ENCODE measurements at places on chromosomes 7 and 10.

GRCh38 chr10:7389346-7389745, 21.5 kb downstream of the SFMBT2 start:
- DNase-seq, result no peak

DNA sequence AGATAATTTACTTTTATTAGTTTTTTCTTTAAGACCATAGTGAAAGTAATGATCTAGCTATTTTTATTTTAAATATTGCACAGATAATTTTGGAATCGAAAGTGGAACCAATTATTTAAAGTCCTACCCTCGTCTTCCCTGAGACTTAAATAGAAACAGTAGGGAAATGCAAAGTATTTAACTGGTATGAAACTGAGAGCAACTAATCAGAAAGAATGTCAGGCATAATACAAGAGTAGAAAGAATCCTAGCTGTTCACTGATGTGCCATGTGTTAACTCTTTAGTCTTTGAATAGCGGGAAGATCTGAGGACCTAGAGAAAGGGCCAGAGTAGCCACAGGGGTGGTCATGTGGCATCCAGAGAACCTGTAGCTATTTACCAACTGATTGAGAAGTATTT, 630.0 kb downstream of the NRG3 start:
- no peak for DNase-seq

DNA sequence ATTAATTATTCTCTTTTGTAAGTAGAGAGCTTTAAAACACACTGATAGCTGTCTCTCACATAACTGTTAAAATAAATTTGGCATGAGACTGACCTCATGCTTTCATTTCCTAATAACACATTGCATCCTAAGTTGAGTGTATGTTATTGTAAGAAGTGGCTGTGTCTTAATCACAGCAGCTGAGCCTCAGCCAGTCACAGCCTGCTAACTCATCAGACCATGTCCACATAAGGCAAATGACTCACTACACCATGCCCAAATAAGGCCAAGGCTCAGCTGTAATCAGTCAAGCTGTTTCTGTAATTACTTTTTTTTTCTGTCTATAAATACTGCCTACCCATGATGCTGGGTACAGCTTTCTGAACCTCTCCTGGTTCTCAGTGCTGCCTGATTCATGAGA, 860.9 kb downstream of the XPNPEP1 start:
- no peak for DNase-seq

GRCh38 chr7:29471444-29472138, 92.0 kb upstream of the PRR15 start:
- DNase-seq, result no peak

DNA sequence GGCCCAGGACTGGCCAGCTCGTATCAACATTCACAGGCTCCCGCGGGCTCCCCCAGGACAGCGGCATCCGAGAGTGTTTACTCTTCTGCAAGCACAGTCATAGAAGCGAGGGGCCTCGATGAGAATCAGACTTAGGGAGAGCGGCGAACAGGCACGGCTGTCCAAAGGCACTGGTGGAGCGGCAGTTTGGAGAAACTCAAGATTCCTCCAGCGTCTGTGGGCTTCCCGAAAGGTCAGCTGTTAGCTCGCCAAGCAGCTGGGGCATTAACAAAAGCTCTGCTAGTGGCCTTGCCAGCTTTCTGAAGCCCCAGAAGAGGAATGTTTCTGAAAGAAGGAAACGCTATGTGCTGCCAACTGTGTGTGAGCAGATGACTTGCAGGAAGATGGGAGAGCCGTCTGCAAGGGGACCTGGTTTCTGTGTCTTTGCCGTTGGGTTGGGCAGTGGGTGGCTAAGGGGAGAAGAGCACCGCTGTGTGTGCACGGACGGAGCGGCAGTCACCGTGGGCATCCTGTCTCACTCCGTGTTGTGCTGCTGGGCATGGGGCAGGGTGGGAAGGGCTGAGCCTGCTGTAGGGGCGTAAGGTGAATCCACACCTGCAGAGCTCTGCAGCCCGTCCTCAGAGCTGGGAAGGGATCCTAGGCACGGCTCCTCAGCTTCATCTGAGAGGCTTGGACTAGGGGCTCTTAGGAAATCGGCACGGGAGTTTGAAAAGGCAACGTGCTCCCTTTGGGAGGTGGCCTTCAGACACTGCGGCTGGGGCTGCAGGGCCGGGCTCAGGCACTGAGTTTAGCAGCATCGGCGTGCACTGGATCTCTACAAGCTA, 42.1 kb downstream of the AMZ1 start:
- DNase-seq, result peak; percentile 49

- DNase-seq, result no peak
These were observed 90.7 kb downstream of the CALD1 start for GRCh38 chr7:134870156-134870555.

- DNase-seq, result no peak
These were observed 141.0 kb downstream of the C1GALT1 start for GRCh38 chr7:7323352-7323751.

GRCh38 chr10:31381766-31382316, 62.8 kb downstream of the ZEB1 start:
- DNase-seq, result no peak

- no peak for DNase-seq
These were observed 182.8 kb downstream of the PKD1L1 start for GRCh38 chr7:47765373-47765979.

- DNase-seq, result no peak
These were observed 142.8 kb downstream of the ADK start for GRCh38 chr10:74293686-74294371.
